Left colon (tissue), 2 donors: ENCODE measurements at places on chromosomes 13 and 19. TPM values are rescaled to one million over a fixed set of nuclear protein-coding genes. Genes with fewer than 3 reads are reported as not detected.

- DNase-seq: no peak
Observed at GRCh38 chr19:4618019-4618418, 21.3 kb upstream of the TNFAIP8L1 start.

DNA sequence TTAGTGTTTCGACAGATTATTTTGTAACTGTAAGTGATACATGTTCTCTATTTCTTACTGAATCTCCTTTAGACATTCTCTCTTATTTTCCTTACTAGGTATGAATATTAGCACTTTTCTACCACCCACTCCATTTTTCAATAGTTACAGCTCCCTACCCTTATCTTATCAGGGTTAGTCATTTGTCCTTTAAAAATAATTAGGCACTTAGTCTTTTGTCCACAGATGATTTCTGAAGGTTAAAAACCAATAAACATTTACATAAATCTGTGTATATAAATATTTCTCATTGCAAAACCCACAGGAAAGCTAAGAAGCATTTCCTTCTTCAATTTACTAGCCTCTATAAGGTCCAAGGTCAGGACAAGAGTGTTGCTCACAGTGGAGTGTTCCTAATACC lies 624.1 kb upstream of the MIR17HG start:
- no peak for DNase-seq

- no peak for DNase-seq
Observed at GRCh38 chr19:17097593-17098126, 22.1 kb downstream of the MYO9B start.

GRCh38 chr19:12666265-12667048 lies at the start of the genes MAN2B1 and WDR83:
Gene MAN2B1, minus strand, starts transcription at chr19:12666742. Its CDS starts 41 bp downstream, at chr19:12666701.
Gene WDR83, plus strand, starts transcription at chr19:12666807. Its CDS starts 2,984 bp downstream, at chr19:12669791.
- peak; percentile 56 for DNase-seq

DNA sequence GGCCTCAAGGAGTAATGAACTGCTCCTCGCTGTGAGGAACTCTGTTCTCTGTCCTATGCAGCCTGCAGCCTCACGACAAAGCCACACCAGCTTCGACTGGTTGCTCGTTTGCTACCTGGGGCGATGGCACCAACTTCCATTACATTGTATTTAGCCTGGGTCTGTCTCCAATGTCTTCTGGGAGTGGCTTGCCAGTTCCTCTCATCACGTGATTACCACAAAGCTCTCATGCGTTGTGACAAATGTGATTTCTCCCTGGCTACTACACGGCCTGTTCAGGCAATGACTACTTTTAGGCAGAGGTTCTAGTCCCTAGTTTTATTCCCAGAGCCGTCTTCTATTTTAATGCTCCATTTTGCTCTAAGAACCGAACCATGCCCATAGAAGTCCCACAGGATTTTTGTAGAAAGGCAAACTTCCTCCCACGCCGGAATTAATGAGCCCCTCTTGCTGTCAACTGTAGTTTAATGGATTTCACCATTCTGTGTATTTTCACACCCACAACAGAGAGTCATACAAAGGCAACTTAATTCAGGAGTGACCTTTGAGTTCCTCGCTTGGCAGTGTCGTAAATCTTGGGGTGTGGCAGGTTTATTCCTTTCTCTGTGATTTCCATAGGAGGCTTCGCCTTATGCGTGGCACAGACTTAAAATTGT lies 351.9 kb downstream of the EFNB2 start:
- peak; percentile 70 for DNase-seq

DNA sequence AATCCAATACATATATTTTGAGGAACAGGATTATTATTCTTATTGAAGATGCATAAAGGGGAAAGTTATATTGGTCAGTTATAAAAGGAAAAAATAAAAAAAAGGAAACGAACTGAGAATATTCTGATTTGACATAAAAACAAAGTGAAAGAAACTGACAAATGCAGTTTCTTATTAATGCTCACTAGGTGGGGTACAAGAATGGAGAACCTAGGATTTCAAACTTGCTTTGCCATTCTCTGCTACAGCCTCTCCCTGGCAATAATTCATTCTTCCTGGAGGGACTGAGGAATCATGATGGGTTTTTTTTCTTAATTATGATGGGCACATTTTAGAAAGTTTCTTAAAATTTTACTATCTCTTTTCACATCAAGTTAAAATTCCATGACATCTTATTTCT lies 154.9 kb downstream of the PCDH9 start:
- DNase-seq: no peak

GRCh38 chr13:32878163-32878562 lies 138.1 kb upstream of the KL start:
- no peak for DNase-seq

- DNase-seq: no peak
Observed at GRCh38 chr19:29404015-29404414, 121.8 kb upstream of the VSTM2B start.

- DNase-seq: no peak
Observed at GRCh38 chr19:50000841-50001557, 24.2 kb downstream of the VRK3 start.

DNA sequence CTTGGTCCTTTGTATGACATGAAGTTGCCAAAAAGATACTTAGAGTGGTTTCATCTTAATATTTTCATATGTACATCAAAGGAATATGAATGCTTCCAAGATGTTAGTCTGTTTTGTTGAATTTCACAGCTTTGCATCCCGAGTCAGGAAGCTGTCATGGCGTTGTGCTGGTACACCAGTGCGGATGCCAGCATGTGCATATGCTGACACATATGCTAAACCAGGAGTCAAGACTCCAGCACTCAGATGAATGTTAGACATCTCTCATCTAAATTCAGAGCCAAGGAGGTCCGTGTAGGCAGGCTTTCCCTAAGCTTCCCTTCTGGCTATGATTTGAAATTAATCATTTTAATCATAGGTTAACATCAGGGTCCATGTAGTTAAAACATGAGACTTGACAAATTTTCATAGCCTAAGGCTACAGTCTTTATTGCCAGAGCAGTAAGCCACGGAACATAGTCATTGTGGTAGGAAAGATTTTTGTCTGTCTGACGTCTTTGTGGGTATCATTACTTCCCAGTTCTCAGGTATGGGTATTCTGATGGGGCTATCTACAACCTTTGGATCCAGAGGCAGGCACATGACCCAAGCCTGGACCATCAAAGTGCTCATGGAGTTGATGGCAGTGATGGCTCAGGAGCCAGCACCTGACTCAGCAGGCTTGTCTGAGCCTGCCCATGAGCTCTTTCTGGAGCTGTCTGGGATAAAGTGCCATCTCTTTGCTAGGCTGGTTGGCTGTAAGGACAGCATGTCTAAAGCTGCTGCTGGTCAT lies 246.1 kb downstream of the KCNRG start:
- no peak for DNase-seq

- no peak for DNase-seq
Observed at GRCh38 chr13:78657699-78658629, 991 bp downstream of the OBI1 start.

Gene CEACAM21
- not detected for total RNA-seq

Gene TLE6
- total RNA-seq: 2.6 TPM

Gene PLPP2
- 85.2 TPM for total RNA-seq

Gene KIR3DL1
- not detected for total RNA-seq

Gene CADM4
- total RNA-seq: 2.0 TPM
